ENCODE measurements at places on chromosomes 6 and 20.

- DNase-seq, result no peak
These were observed 16.4 kb upstream of the UQCC2 start for GRCh38 chr6:33727932-33728331.

DNA sequence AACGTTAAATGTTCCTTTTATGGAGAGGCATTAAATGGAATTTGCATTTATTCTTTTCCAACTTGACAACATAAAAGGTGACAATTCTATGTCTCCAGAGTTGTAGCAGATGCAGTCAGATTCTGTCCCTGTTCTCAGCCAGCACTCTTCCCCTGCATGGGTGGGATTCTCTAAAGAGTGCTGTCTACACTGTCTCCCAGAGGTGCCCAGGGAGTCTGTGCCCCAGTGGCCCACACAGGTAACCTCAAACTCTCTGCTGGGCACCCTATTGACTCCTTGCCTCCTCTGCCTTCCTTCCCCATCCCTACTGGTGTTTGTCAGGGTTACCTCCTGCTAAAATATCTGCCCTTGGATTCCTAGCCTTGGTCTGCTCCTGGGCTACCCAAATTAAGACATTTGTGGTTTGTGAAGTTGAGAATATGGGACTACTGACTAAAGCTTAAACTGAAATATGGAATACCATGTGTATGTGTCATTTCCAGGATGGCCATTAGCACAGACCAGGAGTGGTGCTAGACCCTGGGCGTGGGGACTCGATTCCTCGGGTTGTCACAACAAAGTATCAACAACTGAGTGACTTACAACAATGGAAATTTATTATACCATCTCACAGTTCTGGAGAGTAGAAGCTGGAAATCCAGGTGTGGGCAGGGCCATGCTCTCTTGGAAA is 284.7 kb downstream of the CDH26 start:
- no peak for DNase-seq

DNA sequence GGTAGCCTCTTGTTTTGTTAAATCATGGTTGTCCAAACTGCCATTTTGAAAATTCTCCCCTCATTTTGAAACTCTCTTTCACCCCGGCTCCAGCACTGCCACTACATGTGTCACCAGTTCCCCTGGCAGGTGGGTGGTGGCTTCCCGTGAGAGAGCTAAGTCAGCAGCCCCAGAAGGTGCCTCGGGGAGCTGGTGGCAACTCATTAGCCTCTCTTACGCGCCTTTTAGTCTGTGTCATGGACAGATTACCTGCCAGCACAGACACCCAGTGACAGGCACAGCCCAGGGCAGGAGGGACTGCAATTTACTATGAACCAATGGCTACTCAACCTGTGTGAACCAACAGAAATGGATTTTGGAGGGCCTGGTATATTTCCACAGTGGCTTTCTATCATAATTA is 147.1 kb upstream of the SASH1 start:
- no peak for DNase-seq

DNA sequence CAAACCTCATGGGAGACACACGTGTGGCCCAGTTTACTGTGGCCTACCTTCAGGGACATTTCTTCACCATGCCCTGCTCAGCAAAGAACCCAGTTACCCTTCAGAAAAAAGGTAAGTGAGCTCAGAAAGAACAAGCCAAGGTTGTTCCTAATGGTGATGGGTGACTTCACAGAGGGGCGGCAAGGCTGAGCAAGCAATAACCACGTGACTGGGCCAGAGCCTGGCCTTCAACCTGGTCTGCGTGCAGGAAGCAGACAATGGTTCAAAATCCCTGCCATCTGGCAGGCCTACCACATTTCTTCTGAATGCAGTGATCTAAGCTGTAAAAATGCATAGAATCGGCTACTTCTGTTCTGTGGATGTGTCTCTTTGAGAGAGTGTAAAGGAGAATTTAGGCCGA is 115.5 kb upstream of the CST7 start:
- DNase-seq, result no peak

DNA sequence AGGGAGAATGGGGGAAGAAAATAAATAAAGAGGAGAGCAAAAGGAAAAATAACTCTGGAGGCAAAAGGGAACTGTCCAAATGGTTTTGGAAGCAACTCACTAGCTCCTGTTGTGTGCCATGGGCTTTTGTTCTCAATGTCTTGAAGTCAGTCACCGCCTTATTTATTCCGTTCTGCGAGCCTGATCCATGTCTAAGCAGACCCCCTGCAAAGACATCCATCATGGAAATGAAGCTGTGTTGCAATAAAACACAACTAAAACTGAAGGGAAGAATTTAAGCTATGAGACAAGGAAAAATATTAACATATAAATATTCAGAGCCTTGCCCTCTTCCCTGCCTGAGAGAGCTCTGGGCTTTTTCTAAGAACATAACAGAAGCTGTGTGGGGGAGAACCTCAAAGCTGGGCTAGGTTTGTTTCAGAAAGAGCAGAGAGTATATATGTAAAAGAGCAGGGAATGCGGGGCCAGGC is 373.2 kb upstream of the CNR1 start:
- no peak for DNase-seq

DNA sequence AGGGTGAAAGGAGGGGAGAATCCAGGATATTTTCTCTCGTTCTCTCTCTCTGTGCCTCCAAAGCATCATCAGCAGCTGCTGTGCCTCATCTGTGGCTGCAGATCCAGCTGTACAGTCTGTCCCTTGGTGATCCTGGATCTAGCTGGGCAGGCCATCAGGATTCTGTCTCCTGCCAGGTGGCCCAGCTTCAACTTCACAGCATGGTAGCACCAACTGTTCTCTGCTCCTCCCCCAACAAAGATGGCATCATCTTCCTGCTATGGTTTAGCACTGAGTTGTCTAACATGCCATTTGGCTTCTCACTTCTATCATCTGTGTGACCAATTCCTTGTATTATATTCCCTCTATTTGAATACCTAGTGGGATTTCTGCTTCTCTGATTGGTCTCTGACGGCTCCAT is 28.6 kb upstream of the ARFGEF2 start:
- no peak for DNase-seq

GRCh38 chr6:56450882-56451739 is 191.6 kb downstream of the DST start:
- DNase-seq, result no peak

- no peak for DNase-seq
These were observed 49.9 kb downstream of the EZR start for GRCh38 chr6:158769234-158769770.

DNA sequence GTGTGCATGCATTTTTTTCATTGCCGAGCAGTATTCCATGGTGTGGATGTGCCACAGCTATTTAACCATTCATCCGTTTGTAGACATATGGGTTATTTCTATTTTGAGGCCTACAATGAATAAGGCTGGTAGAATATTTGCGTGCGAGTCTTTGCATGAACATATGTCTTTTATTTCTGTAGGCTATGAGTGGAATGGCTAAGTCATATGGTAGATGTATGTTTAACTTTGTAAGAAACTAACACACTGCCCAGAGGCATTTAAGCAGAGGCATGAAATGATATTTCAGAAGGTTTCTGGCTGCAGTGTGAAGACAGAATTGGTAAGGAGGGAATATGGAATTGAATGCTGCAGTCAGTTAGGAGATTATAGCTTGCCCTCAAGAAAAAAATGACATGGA is 457.4 kb upstream of the CDH4 start:
- DNase-seq, result no peak

- no peak for DNase-seq
These were observed 7.0 kb downstream of the IL22RA2 start for GRCh38 chr6:137166247-137167098.

DNA sequence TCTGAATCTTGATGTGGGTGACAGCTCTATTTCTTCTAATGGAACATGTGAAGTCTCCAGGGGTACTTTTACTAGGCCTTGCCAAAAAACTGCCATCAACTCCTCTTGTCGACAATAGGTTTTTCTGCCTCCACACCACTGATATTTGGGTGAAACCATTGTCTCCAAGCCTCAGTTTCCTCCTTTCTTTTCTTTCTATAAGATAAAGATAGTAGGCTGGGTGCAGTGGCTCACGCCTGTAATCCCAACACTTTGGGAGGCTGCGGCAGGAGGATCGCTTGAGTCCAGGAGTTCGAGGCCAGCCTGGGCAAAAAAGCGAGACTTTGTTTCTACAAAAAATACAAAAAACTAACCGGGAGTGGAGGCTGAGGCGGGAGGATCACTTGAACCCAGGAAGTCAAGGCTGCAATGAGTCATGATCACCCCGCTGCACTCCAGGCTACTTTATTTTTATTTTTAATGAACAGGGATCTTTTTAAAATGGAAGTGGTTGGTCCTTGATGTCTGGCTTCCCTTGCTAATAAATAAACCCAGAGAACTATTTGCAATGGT is 159.9 kb upstream of the TNFAIP3 start:
- DNase-seq, result no peak

GRCh38 chr20:18052856-18053255 is 4.9 kb downstream of the OVOL2 start:
- DNase-seq, result no peak

- no peak for DNase-seq
These were observed 29.2 kb downstream of the GOPC start for GRCh38 chr6:117573006-117573680.

GRCh38 chr20:43894491-43894890 is 20.2 kb upstream of the TOX2 start:
- no peak for DNase-seq

DNA sequence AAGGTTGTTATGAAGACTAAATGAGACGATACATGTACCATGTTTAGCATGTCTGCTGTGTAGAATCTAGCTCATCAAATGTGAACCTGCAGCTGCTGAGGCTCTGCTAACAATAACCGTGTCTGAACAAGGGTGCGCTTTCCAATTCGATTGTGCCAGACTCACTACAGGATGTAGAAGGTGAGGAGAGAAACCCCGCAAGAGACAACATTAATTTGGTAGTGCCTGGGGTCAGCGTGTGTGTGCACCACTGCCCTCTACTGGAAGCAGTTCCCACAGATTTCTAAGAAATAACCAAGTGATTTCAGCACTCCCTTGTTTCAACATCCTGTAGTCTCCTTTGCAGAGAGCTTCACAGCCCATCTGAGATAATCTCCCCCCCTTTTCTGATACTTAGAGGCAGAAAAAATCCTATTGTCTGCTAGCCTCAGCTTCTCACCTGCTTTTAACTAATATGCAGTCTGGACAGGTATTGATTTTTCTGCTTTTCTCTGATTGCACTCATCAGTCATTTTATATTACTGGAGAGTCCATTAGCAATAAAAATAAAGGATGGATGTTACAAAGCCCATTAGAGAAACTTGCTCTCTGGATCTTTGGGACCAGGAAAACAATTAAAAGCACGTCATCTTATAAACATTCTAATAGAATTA is 96.7 kb upstream of the BACH2 start:
- peak; percentile 53 for DNase-seq

DNA sequence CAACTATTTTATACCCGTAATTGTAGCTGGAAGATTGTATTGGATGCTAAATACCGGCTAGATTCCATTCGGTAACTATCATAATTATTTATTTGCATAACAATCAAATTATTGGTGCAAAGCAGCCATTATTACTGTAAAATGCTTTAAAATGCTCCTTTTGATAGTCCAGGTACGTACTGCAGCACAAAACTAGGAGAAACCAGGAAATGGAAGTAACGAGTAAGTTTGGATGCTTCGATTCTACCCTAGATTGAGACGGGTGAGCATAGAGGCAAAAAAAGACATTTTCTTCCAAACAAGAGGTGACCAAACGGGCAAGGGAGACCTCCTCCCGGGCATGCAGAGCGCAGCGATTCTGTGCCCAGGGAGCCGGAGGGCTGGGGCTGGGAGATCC is 469 bp upstream of the XRN2 start:
- DNase-seq, result no peak

GRCh38 chr6:28360961-28361360 is 11.2 kb downstream of the ZKSCAN3 start:
- DNase-seq, result no peak

DNA sequence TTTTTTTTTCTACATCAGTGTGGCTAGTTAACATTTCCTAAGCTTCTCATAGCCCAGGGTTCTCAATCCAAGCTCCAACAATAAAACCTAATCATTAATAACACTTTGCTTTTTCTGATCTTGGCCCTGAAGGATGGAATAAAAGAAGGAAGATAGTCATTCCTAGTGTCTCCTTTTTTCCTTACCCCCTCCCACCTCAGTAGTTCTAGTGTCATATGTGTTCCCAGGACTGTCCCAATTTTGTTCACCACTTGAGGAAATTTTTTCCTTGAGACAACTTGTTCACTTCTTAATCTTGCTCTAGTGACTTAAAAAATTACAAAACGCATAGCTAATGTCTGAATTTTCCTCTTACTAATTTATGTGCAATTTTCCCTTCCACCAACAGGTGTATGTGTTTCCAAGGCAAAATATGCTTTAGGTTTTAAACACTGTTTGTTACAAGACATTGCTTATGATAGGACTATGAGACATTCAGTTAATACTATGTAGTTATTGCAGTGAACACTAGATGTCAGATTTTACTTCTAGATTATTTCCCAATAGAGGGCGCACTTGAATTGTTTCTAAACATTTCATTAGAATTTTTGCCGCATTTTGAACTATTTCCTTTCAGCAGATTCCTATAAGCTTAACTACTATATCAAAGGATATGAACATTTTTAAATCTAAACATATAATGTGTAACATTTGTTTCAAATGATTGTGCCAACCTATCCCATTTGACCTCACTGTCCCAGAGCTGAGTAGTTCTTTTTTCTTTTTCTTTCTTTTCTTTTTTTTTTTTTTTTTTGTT is 18.5 kb upstream of the C6orf141 start:
- no peak for DNase-seq

DNA sequence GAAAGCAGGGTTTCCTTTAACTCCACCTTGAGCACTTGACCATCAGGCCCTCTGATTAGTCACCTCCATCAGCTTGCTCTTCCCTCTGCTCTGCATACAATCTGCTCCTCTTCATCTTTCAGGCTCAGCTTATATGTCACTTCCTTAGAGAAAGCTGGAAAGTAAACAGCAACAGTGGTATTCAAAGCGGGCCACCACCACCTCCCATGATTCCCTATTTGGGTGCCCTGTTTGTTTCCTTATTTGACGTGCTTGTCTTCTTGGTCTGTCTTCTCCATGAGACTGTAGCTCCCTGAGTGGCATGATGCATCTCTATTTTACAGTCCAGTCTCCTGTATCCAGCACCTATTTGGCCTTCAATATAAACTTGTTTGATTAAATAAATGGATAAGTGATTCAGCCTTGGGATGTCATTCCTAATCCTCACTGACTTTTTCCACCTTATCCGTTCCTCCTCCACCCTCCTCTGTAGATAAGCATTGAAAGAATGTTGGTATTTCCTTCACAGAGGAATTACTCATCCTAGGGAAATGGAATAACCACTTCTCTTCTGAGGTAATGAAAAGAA is 102.8 kb upstream of the SGK1 start:
- no peak for DNase-seq
